NCI-H2081 (cell line): ENCODE measurements at places on chromosomes 1 and 21.
A peak's percentile ranks its signal among the peaks of the same experiment; 100 is the strongest.

GRCh38 chr21:41777951-41778815, 11.3 kb upstream of the RIPK4 start:
- DNase-seq, result no peak

GRCh38 chr1:191582169-191582568, 576.1 kb upstream of the RGS18 start:
- no peak for DNase-seq

DNA sequence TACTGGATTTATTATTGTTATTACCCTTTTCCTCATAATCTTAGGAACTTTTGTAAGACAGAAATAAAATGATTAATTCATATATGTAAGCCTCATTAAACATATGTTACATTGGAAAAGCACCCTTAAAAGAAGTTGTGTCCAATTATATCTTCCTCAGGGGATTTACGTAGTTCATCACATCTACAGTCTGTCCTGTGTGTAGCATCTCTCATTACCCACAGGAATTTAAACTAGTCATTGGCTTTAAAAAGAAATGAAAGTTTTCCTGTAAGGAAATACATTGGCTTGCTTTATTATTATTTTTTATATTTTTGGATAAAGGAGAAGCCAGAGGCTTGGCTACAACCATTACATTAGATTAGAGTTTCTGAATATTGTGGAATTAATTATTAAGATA, 56.1 kb downstream of the SWT1 start:
- DNase-seq, result no peak

GRCh38 chr1:204198348-204199340, 2.4 kb upstream of the KISS1 start:
- no peak for DNase-seq

GRCh38 chr21:39003982-39004633, 179.1 kb downstream of the PSMG1 start:
- no peak for DNase-seq

DNA sequence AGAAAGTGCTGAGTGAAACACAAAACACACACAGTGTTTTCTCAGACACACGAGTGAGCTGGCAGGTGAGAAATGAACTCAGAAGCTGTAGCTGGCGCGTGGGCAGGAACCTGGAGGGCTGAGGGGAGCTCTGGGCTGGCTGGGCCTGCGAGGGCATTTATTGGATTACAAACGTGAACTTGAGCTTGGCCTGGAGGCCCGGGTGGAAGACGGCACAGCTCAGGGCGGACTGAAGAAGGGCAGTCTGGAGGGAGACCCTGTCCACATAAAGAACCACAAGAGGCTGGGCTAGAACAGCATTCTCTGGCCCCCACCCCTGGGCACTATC, 52.1 kb upstream of the ADARB1 start:
- no peak for DNase-seq

DNA sequence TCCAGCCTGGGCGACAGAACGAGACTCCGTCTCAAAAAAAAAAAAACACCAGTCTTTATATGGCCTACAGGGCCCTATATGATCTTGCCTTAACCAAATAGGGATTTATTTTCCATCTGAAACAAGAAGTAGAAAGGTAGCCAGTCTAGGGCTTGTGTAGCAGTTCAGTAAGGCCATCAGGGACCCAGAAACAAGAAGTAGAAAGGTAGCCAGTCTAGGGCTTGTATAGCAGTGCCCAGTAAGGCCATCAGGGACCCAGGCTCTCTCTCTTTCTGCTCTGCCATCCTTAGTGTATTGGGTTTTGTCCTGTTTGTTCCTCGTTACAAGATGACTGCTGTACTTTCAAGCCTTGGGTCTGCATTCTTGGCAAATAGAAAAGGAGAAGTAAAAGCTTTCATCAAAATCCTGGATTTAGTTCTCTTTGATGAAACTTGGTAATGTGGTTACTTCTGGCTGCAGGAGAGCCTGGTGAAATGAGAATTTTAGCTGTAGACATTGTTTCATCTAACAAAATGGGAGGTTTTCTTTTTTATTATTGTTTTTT, 46.1 kb downstream of the PKN2 start:
- no peak for DNase-seq

- DNase-seq, result peak; percentile 68
Observed at GRCh38 chr1:44650159-44650831, 24.0 kb downstream of the TMEM53 start.
